Activated CD8-positive, alpha-beta memory T cell treated with anti-CD3 and anti-CD28 coated beads, Interleukin-2, amount 50 U/mL, for 4 hours (primary cell): ENCODE measurements at places on chromosomes 7 and 10.

DNA sequence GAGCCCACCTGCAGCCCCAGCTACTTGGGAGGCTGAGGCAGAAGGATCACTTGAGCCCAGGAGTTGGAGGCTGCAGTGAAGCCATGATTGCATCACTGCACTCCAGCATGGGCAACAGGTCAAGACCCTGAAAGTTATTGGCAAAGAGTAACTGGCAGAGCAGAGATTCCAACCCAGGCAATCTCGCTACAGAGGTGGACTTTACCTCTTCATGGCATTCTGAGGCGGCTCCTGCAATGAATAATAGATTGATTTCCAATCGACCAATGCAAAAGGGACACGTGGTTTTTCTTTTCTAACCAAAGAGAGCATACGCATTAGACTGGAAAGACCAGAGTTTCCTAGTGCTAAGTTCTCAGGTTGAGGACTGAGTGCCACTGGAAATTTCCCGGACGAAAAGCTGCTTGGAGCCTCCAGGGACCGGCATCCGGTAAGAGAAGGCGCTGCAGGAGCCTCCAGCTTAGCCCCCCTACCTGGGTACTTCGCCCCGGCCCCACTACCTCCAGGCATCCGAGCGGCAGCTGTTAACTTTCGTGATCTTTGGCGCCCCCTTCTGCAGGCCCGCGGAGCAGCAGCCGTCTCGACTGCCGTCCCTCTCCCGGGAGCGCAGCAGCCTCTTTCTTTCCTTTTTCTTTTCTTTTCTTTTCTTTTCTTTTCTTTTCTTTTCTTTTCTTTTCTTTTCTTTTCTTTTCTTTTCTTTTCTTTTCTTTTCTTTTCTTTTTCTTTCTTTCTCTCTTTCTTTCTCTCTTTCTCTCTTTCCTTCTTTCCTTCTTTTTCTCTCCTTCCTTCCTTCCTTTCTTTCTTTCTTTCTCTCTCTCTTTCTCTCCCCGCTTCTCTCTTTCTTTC is 4.1 kb downstream of the MBLAC1 start:
- DNase-seq: peak; percentile 90

DNA sequence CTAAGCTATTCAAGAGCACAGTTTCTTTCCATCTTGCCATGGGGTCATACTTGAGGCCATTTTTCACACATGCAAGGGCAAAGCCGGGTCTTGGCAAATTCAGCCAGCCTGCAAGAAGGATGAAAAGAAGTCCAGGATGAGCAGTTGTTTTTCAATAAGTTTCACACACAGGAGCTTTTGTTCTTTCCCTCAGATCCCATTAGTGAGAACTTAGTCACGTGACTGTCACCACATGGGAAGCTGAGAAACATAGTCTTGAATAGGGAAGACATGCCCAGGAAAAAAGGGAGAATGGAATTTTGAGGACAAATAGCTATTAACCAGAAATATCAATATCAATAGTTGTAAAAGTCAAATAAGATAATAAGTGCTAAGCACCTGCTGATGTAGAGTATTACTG is 137.7 kb downstream of the AHR start:
- DNase-seq: no peak

- no peak for DNase-seq
These were observed 69.7 kb downstream of the NPS start for GRCh38 chr10:127618797-127619196.

GRCh38 chr10:3229815-3230214 is 57.2 kb upstream of the PITRM1 start:
- DNase-seq: no peak

DNA sequence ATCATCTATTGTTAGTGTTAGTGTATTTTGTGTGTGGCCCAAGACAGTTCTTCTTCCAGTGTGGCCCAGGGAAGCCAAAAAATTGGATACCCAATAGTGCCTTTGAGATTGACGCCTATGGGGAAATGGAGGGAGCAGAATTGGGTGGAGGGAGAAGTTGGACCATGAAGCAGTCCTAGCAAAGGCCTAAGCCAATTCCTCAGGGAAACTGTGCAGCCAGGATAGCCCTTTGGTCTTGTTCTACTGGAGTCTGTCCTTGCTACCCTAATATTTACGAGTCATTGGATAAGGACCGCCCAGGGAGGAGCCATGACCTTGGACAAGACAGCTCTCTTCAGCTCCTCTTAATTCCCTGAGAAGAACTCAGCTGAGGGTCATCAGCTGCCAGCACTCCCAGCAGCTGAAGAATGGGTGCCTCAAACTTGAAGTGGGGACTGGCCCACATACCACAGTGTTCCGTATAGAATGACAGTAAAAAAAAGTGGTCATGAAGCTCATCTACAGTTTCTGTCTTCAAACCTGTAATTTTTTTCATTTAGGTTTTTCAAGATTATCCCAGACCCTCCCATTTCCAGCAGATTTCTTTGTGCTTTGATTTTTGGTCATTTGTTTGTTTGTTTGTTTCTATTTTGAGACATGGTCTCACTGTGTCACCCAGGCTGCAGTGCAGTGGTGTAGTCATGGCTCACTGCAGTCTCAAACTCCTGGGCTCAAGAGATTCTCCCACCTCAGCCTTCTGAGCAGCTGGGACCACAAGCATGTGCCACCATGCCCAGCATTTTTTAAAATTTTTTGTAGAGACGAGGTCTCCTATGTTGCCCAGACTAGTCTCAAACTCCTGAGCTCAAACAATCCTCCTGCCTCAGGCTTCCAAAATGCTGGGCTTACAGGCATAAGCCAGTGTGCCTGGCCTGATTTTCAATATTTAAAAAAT is 81.2 kb downstream of the C1GALT1 start:
- no peak for DNase-seq

DNA sequence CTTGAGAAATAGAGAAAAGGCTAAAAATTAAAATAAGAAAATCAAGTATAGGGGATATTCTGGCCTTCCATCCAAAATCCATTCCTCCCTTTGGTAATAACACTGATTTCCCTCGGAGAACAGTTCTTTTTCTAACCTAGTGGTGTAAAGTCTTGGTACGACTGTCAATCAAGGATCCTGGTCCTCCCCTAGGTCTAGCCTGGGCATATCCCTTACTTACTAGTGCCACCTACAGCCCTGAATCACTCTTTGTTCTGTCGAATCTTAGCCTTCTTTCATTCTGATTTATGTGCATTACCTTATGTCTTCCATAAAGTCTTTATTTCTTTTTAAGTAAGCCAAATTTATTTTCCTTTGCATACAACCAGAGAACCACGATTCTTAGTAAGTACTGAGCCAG is 298.7 kb upstream of the LRRTM3 start:
- no peak for DNase-seq

GRCh38 chr7:27099453-27100370 is 2.8 kb downstream of the HOXA2 start:
- no peak for DNase-seq

- DNase-seq: no peak
These were observed 237.3 kb downstream of the AHR start for GRCh38 chr7:17535776-17536175.
